SK-MEL-5 (cell line): ENCODE measurements at places on chromosomes 2 and 18. TPM values are rescaled to one million over a fixed set of nuclear protein-coding genes. Genes with fewer than 3 reads are reported as not detected.

- no peak for DNase-seq
These were observed 92.4 kb upstream of the TTN start for GRCh38 chr2:178899656-178900055.

DNA sequence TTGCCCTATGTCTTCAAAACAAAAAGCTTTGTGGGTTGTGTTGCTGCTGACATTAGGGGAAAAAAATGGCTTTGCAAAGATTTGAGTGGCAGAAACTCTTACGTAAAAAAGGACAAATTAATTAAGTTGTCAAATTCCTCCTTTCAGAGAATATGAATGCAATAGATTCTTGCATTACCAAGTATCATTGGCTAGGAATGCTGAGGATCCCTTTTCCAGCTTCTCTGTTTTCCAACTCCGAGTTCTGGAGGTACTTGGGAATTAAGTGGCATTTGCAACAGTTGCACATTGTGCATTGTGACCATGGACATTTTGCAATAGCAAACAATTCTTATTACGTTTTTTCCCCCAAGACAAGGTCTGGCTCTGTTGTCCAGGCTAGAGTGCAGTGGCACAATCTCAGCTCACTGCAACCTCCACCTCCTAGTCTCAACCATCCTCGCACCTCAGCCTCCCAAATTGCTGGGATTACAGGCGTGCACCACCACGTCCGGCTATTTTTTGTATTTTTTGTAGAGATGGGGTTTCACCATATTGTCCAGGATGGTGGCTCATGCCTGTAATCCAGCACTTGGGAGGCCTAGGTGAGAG is 29.9 kb upstream of the PPP1CB start:
- DNase-seq, result peak; percentile 50

- DNase-seq, result peak; percentile 59
These were observed 2.2 kb downstream of the ACSL3 start for GRCh38 chr2:222862909-222863544.

GRCh38 chr2:120876526-120877280 is 141.0 kb downstream of the GLI2 start:
- DNase-seq, result no peak

DNA sequence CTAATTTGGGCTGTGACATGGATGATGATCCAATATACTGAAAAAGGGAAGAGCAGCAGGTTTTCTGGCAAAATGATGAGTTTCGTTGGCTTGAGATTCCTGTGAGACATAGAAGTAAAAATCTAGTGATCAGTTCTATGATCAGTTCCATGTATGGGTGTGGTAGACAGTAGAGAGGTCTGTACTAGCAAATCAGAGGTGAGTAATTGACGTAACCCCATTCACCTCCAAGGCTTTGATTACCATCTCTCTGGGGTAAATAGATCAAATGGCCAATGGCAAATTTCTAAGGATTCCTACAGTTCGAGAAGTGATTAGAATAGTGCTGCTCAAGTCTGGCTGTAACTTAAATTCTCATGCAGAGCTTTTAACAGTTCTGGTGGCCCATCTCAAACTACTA is 6.4 kb downstream of the ITGA4 start:
- no peak for DNase-seq

DNA sequence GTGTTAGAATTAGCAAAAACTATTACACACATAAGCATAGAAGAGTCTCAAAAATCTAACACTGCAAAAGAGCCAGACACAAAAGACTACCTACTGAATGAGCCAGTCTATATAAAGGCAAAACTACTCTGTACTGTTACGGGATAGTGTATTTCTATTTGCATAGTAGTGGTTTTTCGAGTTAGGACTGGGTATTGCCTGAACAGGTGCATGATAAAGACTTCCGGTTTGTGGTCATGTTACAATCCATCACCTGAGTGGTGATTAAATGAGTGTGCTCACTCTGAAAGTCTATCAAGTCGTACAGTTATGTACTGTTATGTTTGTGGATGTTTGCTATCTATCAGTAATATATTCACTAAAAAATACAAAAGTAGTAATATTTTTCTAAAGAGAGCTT is 523.3 kb upstream of the SYT4 start:
- DNase-seq, result no peak

DNA sequence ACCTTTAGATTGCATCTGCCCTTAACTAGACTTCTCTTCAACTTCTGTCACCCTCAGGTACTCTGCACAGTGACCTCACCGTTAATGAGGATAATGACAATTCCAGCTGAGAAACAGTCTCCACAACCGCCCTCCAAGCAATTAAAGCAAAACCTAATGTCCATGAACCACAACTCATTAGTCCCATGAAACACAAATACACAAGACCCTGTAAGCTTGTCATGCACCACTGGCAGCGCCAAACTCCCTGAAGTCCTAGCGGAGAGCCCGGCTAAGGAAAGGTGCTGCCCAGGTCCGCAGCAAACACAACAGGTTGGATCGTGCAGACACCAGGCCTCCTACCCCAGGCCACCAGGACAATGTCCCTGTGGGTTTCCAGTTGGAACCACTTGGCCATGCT is 7.4 kb downstream of the SMAD7 start:
- DNase-seq, result no peak

GALNT3 gene
- 75.9 and 89.9 TPM in 2 replicates for total RNA-seq

DNA sequence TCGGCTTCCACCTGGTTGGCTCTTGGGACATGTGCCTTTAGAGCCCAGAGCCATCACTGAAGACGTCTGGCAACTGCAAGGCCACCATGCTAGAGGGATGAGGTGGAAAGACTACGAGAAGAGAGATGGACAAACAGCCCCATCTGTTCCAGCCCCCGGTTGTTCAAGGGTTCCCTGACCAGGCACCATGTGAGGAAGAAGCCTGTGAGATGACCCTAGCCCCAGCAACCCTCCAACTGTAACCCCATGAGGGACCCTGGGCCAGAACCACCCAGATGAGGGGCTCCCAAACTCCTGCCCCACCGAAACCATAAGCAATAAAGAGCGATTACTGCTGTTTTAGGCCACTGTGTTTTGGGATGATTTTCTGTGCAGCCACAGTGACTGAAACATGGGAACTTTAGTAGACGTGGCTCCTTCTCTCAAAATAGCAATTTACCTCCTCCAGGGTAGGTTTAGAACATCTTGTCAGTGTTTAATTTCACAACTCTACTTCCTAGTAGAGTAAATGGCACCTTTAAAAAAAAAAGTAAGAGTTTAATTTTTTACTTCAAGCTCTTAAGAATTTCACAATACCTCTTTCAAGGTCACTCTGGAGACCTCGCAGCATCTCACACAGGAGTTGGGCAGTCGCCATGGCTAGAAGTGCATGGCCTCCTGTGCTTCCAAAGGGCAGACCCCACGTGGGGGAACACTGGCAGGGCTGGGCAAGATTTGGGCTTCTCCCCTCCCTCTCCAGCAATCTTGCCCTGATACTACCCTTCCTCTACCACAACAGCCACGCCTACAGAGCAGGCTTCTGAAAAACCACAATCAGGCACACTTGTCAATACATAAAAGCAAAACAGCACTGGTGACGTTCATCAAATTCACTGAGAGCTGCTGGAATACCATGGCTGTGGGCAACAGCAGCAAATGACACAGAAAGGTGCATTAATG is 48.8 kb downstream of the TMEM163 start:
- DNase-seq, result no peak

CDCA7 gene
- 19.7 and 20.8 TPM in 2 replicates for total RNA-seq

C18orf32 gene
- total RNA-seq, result 41.9 and 44.7 TPM in 2 replicates

DNA sequence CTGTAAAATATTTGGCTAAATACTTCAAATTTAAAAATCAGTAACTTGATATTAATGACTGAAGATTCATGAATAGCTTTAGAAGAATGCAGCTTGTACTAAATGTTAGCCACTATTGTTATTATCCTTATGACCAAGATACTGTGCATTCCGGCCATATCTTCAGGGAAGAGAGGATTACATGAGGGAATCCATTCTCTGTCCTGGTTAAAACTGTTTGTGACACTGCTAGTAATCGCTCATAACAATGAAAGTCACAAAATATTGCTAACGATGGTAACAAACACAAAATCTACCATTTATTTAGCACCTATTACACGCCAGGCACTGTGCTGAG is 217.7 kb downstream of the PRKCE start:
- DNase-seq, result no peak

GRCh38 chr2:241112046-241112445 is 10.0 kb upstream of the MTERF4 start:
- no peak for DNase-seq

- no peak for DNase-seq
These were observed 36.3 kb upstream of the LBH start for GRCh38 chr2:30195016-30195415.

DNA sequence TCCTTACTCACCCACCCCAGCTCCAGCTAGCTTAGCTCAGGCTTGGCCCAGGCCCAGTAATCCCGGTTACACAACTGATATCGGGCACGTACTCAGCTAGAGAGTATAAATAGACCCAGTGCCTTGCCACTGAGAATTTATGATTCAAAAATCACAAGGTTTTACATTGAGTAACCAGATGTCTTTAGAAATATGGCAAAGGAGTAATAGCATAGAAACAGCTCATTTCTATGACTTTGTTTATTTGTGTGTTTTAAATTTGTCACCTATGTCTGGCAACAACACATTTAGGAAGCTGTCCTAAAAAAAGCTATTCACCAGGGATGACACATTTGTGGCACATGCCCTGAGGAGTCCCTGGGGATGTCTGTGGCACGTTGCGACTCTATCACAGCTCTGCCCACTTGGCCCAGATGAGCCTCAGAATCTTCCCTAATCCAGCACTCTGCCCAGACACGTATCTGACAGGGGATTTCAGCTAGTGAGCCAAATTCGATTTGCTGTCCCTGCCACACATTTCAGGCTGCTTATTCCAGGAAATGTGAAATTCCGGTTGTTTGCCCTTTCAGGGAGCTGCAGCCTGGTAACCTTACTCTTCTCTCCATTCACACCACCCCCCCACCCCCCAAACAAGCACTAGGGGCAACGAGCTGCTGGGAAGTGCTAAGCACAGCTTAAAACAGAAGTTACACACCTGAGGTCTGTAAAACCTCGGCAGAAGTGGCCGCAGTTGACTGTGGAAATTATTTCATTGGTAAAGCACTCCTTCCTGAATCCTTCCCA is 85.4 kb upstream of the ZCCHC2 start:
- no peak for DNase-seq

DNA sequence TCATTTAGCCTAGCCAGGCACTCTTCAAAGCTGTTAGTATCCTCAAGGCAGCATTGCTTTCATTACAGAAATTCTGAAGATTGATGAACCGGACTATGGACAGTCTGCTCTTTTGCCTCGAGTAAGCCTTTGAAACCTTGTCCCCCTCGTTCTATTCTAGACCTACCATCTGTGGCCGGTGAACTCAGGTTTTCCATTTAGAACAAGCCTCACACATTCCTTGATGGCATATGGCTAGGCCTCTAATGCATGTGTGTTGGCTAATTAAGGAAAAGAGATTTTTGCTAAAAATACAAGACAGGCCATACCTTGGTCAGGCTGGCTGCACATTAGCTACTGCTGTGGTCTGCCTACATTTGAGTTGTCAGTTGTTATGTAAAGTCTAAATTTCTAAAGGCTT is 111.8 kb downstream of the CERS6 start:
- DNase-seq, result no peak

DNA sequence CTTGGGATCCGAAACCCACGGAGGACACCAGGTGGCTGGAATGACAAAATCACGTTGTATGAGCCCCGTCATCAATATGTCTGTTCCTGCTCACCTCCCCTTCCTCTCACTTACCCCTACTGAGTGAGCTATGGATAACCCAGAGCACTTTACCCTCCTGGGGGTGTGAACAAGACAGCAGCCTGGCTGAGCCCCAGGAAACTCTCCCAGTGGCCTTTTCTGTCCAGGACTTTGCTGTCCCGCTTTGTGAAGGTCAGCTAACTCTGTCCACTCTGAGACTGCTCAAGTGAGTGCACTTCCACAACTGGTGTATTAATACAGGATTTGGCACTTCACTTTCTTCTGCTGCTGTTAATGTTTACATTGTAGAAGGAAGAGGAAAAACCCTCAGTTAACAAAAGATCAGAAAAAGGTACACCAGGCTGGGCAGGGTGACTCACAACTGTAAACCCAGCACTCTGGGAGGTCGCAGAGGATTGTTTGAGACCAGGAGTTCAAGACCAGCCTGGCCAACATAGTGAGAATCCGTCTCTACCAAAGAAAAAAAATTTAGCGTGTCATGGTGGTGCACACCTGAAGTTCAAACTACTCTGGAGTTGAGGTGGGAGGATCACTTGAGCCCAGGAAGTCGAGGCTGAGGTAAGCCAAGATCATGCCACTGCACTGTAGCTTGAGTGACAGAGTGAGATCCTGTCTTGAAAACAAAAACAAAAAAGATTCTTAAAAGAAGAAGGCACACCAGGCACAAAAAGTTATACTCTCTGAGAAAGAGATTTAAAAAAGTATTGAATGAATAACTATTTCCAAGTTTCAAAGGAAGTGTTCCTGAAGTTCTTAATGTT is 90.3 kb downstream of the CLHC1 start:
- DNase-seq, result no peak

GRCh38 chr18:11991021-11991795 is 9.9 kb downstream of the IMPA2 start:
- no peak for DNase-seq

CXCR1 gene
- not detected in 2 replicates for total RNA-seq

IL1B gene
- total RNA-seq, result 0.69 TPM in 1 of 2 replicates, not detected in the other

DNA sequence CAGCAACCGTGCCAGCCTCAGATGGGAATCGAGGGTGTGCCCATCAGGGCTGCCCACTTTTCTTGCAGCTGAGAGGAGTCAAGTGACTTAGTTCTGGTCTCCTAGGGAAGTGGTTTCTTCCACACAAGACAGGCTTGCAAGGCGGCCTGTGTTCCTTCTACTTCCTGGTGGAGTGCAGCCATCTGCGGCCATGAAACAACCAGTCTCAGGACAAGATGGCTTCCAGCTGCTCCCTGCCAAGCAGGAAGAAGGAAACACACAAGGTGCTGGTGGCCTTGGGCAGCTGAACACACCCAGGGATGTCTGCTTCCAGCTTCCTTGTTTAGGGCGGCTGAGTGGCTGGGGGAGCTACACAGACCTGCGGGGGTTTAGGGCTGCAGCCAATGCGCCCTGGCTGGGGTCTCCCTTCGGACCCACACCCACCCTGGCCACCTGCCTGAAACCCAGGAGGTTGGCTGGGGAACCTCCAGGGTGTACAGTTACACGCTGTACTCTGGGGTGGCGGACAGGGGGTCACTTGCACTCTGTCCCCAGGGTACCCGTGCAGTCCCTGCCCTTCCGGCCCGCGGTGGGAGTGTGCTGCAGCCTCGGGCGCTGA is 34.7 kb downstream of the PTPN18 start:
- no peak for DNase-seq

DNA sequence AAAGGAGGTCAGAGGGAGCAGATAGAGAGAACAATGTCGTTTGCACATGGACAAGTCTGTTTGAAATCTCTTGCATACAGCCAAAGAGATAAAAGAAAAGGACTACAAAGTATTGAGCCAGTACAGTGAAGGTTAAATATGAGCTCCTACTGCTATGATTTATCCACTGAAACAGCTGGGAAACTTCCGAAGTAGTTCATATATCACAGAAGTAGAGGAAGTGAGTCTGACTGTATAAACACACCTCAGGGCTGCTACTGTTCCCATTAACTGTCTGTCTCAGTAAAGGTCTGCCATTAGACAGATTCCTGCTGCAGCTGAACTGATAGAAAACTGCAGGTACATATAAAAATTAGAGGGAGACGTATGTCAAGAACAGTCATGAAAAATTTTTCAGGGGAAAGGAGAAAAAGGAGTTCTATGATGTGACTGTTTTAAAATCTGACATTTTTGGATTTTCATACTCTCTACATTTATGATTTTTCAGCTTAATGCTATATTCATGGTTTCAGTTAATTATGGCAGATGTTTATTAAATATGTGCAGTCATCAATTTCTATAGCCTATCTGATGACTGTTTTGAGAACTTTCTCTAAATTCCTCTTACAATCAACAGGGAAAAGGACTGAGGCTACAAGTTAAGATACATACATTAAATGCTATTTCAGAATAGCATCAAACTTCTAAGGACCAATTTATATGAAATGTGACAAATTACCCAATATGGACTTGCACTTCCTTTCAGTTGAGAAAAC is 364.7 kb downstream of the ERBB4 start:
- no peak for DNase-seq
